ENCODE measurements at places on chromosomes 1 and 21.

DNA sequence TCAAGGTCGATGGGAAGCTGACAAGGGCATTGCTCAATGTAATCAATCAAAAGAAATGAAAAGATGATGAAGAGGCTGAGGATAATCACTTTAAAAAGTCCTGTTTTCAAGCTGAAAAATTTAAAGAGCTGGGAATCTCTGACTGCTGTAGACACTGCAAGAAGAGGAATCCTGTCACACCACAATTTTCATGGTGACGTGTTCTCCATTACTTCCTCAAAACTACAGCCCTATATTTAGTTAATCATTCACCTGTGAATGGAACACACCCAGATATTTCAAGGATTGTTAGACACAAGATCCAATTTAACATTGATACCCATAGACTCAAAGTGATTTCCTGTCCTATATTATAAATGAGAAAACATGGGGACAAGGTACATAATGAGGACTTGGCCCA is 1048.3 kb downstream of the AMY1C start:
- DNase-seq = no peak

GRCh38 chr1:186214791-186215190 is 160.3 kb downstream of the TPR start:
- DNase-seq = no peak

DNA sequence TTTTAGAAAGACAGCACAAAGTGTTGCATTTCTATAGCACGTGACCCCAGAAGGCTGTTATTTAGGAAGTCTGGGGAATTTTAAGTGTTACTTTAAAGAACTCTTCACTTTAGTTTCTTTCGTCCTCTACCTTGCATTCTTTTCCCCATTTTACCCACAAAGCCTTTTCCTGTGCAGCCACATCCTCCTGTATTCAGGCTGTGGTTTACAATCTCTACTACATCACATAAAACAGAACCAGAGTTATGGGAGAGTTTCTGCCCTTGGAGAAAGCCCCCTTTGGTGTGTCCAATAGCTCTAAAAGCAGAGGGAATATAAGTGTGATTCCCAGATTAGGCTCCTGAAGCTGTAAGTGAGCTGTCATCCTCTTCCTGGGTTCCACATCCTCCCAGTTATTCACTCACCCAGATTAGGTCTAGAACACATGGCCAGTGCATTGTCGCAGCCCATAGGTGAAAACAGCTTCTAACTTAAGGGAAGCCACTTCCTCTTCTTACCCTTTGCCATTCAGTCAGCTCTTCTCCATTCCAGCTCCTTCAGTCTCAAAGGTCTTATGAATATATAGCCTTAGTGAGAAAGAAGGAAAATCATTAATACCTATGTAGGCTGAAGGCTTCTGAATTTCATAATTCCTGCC is 171.1 kb downstream of the PIGK start:
- DNase-seq = no peak

DNA sequence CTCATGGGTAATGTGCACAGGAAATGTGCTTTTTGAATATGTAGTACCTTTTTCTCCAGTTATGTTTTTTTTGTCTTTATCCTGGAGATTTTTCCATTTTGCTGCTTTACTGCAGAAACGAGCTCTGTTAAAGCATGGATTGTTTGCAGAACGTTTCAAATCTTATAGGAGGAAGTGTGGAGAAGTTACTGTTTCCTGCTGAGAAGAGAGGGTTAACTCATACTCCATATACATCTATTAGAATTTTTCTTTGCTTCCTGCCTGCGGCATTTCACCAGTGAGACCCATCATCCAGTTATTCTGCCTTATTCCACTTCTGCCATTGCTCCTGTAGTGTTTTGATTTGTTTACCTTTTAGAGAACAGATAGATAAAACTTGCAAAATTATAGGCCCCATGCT is 2.0 kb downstream of the RPRD2 start:
- DNase-seq = no peak

- no peak for DNase-seq
Measured at GRCh38 chr21:38496224-38496623, 2.1 kb downstream of the ERG start.

GRCh38 chr1:220732137-220732536 is 16.0 kb upstream of the MTARC2 start:
- no peak for DNase-seq

DNA sequence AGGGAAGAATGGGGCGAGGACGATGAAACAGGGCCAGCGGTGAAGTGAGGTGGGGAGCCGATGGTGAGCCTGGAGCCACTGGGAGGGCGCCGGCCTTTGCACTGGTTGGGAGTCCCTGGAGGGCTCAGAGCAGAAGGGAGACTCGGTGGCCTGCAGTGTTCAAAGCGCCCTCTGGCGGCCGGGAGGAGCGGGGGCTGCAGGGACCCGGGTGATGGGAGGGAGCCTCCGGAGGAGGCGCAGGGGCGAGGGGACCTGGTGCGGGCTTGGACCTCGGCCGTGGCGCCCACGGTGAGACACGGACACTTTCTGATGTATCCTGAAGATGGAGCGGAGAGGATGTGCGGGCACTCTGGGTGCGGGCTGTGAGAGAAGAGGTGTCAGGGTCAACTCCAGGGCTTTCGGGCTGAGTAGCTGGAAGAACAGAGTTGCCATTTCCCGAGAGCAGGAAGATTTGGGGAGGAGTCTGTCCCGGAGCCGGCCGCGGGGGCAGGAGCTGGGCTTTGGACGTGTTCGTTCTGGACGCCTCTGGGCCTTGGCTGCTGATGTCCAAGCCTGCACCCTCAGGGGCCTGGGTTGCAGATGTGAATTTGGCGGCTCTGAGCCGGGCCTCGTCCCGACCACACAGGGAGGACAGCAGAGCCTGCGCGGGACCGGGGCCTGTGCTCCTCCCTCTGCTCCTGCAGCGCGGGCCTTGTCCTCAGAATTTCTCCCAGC is 29.7 kb downstream of the HEYL start:
- peak; percentile 60 for DNase-seq

- no peak for DNase-seq
Measured at GRCh38 chr1:48114596-48115382, 107.7 kb upstream of the SLC5A9 start.

- no peak for DNase-seq
Measured at GRCh38 chr1:215710036-215710898, 143.2 kb downstream of the KCTD3 start.

DNA sequence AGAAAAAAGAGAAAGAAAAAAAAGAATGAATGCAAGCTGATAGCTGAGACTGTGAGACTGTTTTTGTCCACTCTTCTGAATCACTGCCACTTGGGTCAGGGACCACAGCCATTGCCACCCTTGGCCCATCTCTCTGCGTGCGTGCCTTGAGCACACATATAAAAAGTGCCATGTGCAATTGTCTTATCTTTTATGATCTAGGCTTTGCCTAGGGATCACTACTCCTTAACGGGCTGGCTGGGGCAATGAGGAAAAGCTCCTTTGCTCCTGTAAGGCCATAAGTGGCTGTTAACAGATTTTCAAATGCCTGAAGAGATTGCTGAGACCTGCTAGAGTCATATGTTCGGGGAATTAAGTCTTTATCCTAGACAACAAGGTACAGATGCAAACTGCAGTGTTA is 8.2 kb downstream of the SPATA46 start:
- no peak for DNase-seq

DNA sequence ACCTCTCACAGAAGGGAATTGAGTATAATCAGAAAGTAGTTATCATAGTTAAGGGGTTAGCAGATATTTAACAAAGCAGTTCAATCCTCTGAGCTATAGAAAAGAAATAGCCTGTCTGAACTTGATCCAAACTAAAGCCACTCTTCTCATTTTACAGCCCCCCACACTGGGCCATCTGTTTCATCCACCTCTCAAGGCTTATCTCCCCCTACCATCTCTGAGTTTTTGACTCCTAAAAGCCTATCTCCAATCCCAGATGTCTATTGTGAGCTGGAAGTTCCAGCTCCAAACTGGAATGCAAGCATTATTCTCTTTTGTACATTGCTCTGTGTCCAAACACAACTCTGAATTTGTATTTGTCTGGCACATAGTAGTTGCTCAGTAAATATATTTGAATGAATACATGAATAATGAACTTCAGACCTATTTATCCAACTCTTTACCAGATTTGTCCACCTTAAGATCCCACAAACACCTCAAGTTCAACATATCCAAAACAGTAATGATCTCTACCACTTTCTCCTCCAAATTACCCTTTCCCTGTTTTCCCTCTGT is 98.1 kb downstream of the PLPP3 start:
- no peak for DNase-seq

DNA sequence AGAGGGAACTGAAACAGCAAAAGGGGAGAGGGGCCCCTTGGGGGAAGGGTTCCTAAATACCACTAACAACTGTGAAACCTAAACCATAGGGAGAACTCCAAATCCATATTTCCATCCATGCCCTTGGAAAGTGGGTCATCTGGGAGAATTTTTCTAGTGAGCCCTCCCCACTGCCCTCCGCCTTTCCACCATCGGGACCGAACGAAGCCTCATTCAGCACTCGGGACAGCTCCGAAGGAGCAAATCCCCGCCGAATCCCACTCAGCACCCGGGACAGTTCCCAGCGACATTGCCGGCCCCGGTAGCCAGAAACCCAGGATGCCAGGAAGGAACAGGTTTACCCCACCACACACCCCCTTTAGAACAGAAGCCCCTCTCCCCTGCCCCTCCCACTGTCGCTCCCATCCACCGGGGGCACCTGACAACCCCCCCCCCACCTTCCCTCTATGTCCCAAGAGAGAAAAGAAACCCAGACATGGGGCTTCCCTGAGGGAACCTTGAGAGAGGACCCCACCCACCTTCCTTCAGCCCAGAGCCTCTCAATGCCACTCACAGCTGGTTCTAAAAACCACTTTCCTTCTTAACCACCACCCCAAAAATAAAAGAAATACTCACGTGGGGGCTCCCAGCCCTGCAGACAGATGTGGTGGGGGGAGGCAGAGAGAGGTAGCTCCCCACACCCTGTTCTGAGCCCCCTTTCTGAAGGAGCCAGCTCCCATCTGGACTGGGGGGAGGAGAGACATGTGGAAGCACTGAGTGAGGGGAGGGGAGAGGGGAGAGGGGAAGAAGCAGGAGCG is 4.5 kb downstream of the DLGAP3 start:
- DNase-seq = no peak

GRCh38 chr1:1606232-1606631 is 6.3 kb upstream of the FNDC10 start:
- DNase-seq = no peak

- DNase-seq = no peak
Measured at GRCh38 chr1:103514920-103515503, 10.5 kb upstream of the RNPC3 start.

GRCh38 chr1:81693316-81693715 is 107.4 kb upstream of the ADGRL2 start:
- no peak for DNase-seq

DNA sequence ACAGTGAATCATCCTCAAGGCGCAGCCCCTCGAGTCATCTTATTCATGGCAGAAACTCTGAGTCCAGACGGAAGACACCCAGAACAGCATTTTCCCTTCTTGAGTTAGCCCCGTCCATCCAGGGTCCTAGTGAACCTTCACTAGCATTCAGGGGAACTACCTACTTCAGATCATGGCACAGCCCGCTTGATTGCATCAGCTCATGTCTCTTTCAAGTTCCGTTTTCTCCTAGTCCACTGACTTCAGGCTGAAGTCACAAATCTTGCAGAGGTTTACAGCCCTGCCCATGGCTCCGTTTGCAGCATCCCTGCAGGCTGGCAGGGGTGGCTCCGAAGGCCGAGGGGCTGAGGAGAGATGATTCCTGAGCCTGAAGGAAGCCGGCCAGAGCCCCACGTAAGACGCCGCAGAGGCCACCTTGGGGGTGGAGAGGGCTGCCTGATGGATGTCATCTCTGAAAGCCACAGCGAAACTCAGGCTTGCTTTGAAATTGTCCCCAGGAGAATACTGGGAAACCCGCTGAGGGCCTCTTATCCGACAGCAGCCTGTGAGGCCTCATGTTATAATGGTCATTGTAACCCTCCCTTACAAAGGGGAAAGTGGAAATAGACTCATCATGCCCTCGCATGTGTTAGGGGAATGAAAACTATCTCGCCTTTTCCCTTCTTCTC is 310.2 kb upstream of the AJAP1 start:
- no peak for DNase-seq

- peak; percentile 47 for DNase-seq
Measured at GRCh38 chr21:44892536-44893277, 19.2 kb upstream of the PTTG1IP start.

DNA sequence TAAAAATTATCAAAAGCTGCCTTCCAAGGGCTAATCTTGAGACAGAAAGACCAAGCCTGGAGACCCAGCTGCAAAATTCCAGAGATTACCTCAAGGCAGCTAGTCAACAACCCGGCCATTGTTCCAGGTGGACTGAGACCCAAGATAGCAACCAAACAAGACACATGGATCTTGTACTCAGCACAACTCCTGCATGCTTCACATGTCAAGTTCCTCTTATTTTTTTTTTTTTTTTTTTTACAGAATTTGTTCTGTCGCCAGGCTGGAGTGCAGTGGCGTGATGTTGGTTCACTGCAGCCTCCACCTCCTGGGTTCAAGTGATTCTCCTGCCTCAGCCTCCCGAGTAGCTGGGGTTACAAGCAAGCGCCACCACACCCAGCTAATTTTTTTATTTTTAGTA is 40.1 kb downstream of the CD2 start:
- DNase-seq = no peak

GRCh38 chr1:80064524-80064923 is 1058.0 kb upstream of the ADGRL4 start:
- no peak for DNase-seq

GRCh38 chr1:91523482-91523881 is 22.8 kb downstream of the CDC7 start:
- no peak for DNase-seq

DNA sequence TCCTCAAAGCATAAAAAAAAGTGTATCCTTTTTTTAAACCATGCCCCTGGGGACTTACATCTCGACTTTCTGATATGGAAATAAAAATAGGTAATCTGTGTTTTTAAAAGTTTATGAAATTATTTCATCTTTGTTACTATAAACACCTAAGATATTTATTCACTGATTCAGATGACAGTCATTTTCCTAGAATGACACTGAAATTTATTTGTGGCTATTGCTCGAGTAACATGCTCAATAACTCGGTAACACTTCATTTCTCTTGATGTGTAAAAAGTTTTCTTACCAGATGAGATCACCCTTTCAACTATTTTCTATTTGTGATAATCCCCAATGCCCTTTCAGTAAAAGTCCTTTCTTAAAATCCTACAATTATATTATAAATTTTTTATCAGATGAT is 495.8 kb downstream of the TTLL7 start:
- no peak for DNase-seq

GRCh38 chr1:31902510-31902860 is 35.7 kb downstream of the PTP4A2 start:
- DNase-seq = no peak

DNA sequence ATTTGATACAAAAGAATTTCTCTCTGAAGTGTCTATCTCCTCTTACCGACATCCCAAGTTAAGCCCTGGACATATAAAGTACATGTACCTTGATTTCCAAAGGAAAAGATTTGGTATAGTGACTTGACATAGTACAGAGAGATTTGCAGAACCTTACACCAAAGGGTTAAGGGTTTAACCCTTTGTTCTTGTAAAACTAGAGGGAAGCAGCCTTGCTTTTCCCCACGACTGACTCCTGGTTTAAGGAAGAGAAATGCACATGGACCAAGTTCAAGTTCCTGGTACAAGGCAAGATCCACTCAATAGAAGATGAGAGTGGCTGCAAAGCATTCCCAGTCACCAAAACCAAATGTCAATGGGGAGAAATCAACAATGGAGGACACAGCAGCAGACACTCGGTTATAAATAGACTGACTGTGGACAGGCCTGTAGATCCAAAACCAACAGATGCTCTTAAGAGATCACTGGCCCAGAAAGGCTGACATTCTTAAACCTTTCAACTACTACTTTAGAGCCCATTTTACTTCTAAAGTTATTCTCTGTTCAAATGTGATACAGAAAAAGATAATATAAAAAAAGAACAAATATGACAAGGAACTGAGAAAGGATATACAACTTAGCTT is 69.4 kb downstream of the PUM1 start:
- DNase-seq = no peak
